ENCODE measurements at places on chromosomes 11 and 22.

DNA sequence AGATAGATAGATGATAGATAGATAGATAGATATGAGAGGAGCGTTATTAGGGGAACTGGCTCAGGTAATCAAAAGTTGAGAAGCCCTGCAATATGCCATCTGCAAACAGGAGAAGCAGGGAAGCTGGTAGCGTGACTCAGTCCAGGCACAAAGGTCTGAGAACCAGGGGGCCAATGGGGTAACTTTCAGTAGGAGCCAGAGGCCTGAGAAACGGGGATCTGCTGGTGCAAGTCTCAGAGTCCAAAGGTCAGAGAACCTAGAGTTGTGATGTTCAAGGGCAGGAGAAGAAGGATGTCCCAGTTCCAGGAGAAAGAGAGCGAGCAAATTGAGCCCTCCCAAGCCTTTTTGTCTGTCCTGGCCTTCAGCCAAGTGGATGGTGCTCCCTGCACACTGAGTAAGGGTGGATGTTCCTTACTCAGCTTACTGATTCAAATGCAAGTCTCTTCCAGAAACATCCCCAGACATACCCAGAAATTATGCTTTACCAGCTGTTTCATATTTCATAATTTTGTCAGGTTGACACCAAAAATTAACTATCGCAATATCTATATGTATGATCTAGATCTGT lies 87.8 kb upstream of the SLC22A12 start:
- DNase-seq, result no peak

DNA sequence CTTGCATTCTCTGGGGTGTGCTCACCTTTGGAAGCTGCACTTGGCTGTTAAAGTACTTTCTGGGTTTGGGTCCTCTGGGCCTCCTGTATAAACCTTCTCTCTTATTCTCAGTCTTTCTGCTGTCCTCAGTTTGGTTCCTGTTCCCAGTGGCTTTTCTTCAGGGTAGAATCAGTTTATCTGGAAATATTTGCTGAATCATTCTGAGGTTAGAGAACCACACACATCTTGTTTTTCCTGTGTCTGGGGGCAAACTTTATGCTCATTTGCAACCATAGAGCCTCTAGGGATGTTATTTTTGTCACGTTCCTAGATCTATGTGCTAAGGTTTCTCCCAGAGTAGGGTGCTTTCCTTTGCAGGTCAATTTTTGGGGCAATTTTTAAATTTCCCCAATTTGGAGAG lies 224.3 kb upstream of the C11orf87 start:
- DNase-seq, result no peak

DNA sequence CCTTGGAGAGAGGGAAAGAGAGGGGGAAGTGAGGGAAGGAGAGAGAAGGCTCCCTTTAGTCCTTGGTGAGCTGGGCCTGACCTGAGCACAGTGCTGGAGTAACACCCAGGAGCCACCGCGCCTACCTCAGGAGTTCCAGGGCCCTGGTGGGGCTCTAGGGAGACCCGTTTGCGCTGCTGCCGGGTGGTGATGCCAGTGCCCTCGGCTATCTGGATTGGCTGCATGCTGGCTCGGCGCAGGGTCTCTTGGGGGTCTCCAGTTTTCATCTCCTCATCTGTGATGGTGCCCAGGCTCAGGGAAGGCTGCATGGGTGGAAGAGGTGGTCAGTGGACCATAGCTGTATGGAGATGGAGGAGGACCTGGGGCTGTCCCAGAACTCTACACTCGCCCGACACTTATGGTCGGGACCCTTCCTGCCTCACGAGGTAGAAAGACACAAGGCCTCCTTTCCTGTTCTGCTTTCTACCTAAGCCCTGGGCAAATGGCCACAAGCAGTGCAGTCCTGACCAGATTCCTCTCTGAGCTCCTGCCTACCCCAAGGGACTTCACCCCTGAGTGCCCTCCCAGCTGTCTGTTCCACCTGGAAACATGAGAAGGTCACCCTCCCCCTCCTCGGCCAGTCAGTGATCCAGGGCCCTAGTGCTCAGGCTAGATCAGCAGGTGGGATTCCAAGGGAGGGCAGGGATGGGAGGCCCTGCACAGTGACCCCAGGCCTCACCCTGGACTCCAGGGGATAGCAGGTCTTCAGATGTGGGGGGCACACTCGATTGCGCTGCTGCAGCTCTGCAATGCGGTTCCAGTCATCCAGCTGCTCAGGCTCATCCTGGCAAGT lies 6.0 kb downstream of the IL18BP start:
- DNase-seq, result no peak

DNA sequence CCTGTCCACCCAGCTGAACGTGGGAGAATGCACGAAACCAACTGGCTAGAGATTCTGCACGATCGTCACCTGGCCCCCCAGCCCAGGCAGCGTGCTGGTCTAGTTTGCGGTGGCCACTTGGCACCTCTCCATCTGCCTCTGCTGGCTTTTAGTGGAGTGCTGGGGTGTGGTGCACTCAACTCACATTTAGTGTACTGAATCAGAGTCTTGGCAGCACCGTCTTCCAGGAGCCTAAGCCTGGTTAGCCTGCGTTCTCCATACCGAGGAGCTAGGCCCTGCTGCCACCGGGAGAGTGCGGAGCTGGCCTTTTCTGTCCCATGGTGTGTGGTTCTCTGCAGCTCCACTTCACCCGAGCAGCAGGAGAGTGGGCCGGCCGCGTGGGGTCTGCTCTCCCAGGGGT lies 2.8 kb downstream of the MRPL23 start:
- no peak for DNase-seq

DNA sequence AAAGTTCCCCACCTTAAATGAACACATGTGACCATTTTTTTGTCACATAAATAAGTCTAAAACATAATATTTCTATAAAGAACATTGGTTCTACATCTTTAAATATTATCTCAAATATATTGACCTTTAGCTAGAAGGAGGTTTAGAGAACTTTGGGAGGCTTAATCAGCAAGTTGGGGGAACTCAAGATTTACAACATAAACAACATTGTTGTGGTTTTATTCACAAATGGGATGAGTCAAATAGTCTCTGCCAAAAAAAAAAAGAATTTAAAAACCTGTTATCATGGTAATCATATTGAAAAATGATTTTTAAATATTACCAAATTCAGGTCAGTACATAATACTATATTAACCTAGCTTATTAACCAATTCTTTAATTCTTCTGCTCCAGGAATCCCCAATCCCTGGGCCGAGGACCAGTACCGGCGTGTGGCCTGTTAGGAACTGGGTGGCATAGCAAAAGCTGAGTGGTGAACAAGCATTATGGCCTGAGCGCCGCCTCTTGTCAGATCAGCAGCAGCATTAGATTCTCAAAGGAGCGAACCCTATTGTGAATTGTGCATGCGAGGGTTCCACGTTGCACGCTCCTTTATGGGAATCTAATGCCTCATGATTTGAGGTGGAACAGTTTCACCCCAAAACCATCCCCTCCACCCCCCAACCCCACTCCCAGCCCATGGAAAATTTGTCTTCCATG lies 98.2 kb downstream of the RDX start:
- DNase-seq, result no peak

Data from esophagus squamous epithelium (tissue), 5 donors.